Right ventricle myocardium superior (tissue), 1 donor: ENCODE measurements at places on chromosomes 7 and 10. TPM values are rescaled to one million over a fixed set of nuclear protein-coding genes. Genes with fewer than 3 reads are reported as not detected.

The DPYSL4 gene
- 31.7 TPM for total RNA-seq

The UCN3 gene
- total RNA-seq = not detected

The ASZ1 gene
- total RNA-seq = not detected

The PRSS37 gene
- total RNA-seq = not detected

The HPSE2 gene
- total RNA-seq = not detected

The MINPP1 gene
- total RNA-seq = 5.5 TPM

DNA sequence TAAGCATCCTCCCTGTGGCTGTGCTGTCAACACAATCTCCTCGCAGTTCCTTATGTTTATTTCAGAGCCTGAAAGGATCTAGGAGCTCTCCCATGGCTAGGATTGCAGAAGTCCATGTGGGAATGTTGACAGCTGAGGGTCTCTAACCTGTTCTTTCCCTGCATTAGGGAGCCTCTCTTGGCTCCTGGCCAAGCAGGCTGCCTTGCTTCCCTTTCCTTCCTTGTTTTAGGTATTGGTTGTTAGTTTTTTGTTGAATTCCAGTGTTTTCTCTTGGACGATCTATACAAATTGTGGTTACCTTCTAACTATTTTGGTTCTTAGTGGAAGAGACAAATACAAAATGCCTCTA is 171.8 kb downstream of the MLLT10 start:
- DNase-seq = no peak

GRCh38 chr7:1505731-1506550 is 1.8 kb upstream of the INTS1 start:
- no peak for DNase-seq

GRCh38 chr7:1028044-1028770 is 16.1 kb upstream of the GPR146 start:
- DNase-seq = peak; percentile 94

- DNase-seq = no peak
These were observed 59.4 kb downstream of the USP6NL start for GRCh38 chr10:11551916-11552602.
